ENCODE measurements at places on chromosomes 12 and 14. TPM values are rescaled to one million over a fixed set of nuclear protein-coding genes. Genes with fewer than 3 reads are reported as not detected.

DNA sequence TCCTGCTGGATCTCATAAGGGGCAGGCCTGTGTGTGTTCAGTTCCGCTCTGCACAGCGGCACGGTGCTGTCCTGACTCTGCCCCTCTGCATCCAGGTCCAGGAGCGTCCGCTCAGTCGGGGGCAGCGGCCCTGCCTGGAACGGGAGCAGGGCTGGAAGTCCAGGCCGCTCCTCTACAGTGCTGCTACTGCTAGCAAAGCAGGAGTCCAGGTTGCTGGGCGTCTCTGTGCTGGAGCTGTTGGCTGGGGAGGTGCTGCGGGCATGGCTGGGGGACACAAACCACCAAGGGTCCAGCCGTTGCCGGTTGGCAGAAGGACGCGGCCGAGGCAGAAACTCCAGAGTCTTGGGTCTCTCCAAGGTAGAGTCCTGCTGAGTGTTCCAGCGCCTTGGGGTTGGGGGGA is 78.9 kb downstream of the MAP3K9 start:
- DNase-seq: no peak
- no peak overlapping the region for H3K27ac ChIP-seq
- H3K4me1 ChIP-seq: no peaks in the 10 kb centered on the region
- H3K27me3 ChIP-seq: peaks cover 14% of the 10 kb centered on the region
- no peak overlapping the region for H3K4me3 ChIP-seq
- peaks cover 10% of the 10 kb centered on the region for H3K36me3 ChIP-seq

- 0 out of 2 replicates have a peak, but pooled peaks cover 14% of the 10 kb centered on the region for H3K36me3 ChIP-seq
- peaks cover under 1% of the 10 kb centered on the region for H3K27me3 ChIP-seq
- no peak for DNase-seq
- H3K27ac ChIP-seq: no peak overlapping the region
Observed at GRCh38 chr12:96395236-96395635, 5.0 kb downstream of the CDK17 start.

DNA sequence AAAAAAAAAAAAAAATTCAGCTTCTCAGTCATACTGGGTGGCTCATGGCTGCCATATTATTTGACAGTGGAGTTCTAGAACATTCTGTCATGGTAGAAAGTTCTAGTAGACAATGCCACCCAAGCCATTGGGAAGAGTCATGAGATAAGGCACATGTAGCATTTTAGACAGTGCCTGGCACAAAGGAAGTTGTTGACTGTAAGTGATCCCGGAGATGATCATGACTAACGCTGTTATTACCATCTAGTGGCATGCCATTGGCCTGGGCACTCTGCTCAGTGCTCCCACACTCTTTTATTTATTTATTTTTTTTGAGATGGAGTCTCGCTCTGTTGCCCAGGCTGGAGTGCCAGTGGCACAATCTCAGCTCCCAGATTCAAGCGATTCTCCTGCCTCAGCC is 80.4 kb downstream of the FOXN4 start:
- no peaks in the 10 kb centered on the region for H3K36me3 ChIP-seq
- no peak overlapping the region for H3K27ac ChIP-seq
- H3K4me1 ChIP-seq: no peaks in the 10 kb centered on the region
- H3K27me3 ChIP-seq: peaks cover 2% of the 10 kb centered on the region
- H3K4me3 ChIP-seq: no peak overlapping the region

- H3K36me3 ChIP-seq: no peaks in the 10 kb centered on the region
- H3K4me3 ChIP-seq: no peak overlapping the region
- peaks cover 15% of the 10 kb centered on the region for H3K4me1 ChIP-seq
- H3K27ac ChIP-seq: no peak overlapping the region
- no peak for DNase-seq
Observed at GRCh38 chr12:9702255-9702654, 30.6 kb downstream of the CLECL1 start.

DNA sequence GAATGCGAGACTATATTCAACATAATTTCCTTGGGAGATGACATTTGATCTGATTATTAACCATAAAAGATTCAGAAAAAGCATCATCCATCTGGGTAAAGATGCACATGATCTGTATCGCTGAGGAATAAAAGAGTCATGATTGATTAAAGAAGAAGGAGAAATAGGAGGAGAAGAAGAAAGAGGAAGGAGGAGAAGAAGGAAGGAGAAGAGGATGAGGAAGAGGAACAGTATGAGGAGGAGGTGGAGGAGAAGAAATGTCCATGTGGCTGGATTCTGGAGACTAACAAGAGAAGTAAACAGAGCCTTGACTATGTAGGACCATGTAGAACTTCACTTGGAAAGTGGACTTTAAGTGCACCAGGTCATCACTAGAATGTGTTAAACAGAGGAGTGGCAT is 947.4 kb downstream of the LRFN5 start:
- 0 out of 2 replicates have a peak, but pooled peaks cover 4% of the 10 kb centered on the region for H3K36me3 ChIP-seq
- H3K4me3 ChIP-seq: no peak overlapping the region
- H3K27ac ChIP-seq: no peak overlapping the region
- peaks cover 2% of the 10 kb centered on the region for H3K27me3 ChIP-seq
- DNase-seq: no peak

GRCh38 chr12:76398106-76398505 is 49.9 kb upstream of the BBS10 start:
- no peak overlapping the region for H3K4me3 ChIP-seq
- no peaks in the 10 kb centered on the region for H3K36me3 ChIP-seq
- no peak overlapping the region for H3K27ac ChIP-seq
- H3K27me3 ChIP-seq: no peaks in the 10 kb centered on the region
- no peaks in the 10 kb centered on the region for H3K4me1 ChIP-seq
- no peak for DNase-seq

- no peak overlapping the region for H3K4me3 ChIP-seq
- H3K4me1 ChIP-seq: peaks cover 44% of the 10 kb centered on the region
- H3K27ac ChIP-seq: peak overlapping the region; percentile 82
- H3K27me3 ChIP-seq: no peaks in the 10 kb centered on the region
- H3K36me3 ChIP-seq: no peaks in the 10 kb centered on the region
Observed at GRCh38 chr12:89769483-89769818, 60.8 kb upstream of the ATP2B1 start.

DNA sequence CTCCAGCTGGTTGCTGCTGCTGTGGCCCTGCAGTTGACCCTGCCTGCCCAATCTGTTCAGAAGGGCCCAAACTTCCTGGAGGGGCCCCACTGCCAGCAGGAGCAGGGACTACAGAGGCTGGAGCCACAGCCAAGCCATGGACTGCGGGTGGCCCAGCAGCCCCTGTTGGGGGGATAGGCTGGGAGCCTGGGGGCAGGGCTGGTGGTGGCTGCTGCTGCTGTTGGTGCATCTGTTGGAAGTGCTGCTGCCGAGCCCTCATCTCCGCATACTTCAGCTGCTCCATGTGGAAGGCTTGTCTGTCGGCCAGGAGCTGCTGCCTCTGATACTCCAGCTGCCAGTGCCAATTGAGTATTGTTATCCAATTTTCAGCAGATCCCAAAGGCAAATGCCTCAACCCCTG is 7.2 kb downstream of the MYL6 start:
- peaks cover 38% of the 10 kb centered on the region for H3K27me3 ChIP-seq
- peaks cover 46% of the 10 kb centered on the region for H3K36me3 ChIP-seq
- H3K4me1 ChIP-seq: peaks cover 25% of the 10 kb centered on the region
- DNase-seq: no peak
- H3K4me3 ChIP-seq: no peak overlapping the region

DNA sequence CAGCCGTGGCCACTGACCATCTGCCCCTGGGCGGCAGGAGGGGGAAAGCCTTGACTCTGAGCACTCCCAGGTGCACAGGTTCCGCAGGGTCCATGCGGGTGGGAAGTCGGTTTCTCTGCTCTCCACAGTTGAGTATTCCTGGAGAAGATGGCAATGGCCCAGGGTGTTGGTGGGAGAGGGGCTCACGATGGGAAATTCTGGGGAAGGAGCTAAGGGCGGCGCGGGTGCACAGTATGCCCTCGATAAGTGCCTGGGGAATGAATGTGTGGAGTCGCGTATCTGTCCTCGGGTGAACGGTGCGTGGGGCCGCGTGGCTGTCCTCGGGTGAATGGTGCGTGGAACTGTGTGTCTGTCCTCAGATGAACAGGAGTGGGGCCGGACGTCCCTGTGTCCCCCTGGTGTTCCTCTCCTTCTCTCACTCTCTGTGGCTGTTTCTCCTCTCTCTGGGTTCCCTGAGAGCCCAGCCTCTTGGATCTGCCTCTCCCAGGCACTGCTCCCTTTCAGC is 38.0 kb downstream of the NOC4L start:
- no peaks in the 10 kb centered on the region for H3K36me3 ChIP-seq
- DNase-seq: no peak

DNA sequence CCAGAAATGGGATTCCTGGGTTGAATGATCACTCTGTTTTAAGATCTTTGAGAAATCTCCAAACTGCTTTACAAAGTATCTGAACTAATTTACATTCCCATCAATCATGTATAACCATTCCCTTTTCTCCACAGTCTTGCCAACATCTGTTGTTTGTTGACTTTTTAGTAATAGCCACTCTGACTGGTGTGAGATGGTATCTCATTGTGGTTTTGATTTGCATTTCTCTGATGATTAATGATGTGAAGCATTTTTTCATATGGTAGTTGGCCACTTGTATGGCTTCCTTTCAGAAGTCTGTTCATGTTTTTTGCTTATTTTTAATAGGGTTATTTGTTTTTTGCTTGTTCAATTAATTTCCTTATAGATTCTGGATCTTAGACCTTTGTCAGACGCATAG is 211.8 kb upstream of the AVPR1A start:
- peaks cover 3% of the 10 kb centered on the region for H3K27me3 ChIP-seq
- no peaks in the 10 kb centered on the region for H3K36me3 ChIP-seq
- peak; percentile 52 for DNase-seq
- H3K27ac ChIP-seq: no peak overlapping the region
- H3K4me3 ChIP-seq: no peak overlapping the region

DNA sequence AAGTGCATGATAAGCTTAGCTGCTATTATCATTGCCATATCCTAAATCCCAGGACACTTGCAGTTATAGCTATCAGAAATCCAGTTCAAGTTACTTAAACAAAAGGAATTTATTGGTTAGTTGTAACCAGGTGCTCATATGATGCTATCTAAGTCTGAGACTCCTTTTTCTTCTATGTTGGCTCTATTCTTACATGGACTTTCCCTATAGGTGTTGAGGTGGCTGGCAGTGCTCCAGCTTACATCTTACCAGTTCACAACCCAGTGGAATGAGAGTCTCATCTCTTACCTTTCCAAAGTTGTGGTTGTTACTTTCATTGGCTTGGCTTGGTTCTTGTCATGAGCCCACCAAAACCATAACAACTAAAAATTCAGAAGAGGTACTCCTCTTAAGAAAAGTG is 94.6 kb downstream of the DACT1 start:
- H3K4me1 ChIP-seq: peaks cover 65% of the 10 kb centered on the region
- H3K36me3 ChIP-seq: peaks cover 20% of the 10 kb centered on the region
- H3K4me3 ChIP-seq: peak overlapping the region; percentile 20

DNA sequence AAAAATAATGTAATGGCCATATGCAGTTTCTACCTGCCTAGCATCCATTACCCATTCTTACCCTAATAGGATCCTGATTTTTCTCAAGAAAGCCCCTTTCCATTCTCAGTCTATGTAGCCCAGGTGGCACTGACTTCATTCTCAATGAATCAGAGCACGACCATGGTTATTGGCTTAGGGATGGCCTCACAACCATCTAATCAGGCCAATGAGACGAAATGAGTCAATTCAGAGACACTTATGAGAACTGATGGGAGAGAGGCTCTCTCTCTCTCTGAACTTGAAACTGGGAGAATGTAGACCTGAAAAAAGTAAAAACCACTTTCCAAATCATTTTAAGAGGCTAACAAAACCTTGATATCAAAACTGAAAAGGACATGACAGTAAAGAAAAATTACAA is 45.3 kb upstream of the OXA1L start:
- H3K4me3 ChIP-seq: no peak overlapping the region
- H3K4me1 ChIP-seq: no peaks in the 10 kb centered on the region
- no peaks in the 10 kb centered on the region for H3K36me3 ChIP-seq

DNA sequence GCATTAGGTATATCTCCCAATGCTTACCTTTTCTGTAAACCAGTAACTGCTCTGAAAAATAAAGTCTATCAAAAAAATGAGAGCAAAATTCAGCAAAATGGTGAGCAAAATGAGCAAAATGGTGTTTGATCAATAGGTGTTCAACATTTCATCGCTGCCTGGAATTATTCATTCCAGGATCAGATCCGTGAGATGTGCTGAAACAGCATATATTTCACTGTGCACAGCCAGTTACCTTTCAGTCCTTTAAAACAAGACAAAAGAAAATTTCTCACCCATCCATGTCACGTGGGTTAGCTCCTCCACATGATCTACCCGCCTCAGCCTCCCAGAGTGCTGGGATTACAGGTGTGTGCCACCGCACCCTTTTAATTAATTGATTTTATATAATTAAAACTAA is 8.1 kb upstream of the FGF23 start:
- DNase-seq: no peak
- no peak overlapping the region for H3K4me3 ChIP-seq
- H3K4me1 ChIP-seq: no peaks in the 10 kb centered on the region
- H3K27ac ChIP-seq: no peak overlapping the region

DNA sequence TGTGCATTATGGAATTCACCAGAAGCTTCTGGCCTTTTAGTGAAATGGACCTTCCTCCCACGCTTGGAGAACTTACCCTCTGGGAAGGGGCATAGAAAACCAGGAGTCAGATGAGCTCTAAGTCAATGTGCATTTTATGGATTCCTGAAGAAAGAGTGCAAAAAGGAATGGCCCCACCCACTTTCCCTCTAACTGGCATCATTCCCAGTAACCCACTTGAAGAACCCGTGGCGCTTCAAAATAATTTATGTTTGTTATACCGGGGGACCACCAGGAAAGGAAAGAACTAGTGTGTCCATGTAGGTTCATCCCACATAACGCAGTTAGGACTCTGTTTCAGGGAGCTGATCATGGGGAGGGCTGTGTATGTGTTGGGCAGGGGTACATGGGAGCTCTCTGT is 1153.4 kb downstream of the TMEM121 start:
- no peaks in the 10 kb centered on the region for H3K36me3 ChIP-seq
- peaks cover 2% of the 10 kb centered on the region for H3K27me3 ChIP-seq
- no peak overlapping the region for H3K27ac ChIP-seq
- no peaks in the 10 kb centered on the region for H3K4me1 ChIP-seq

GRCh38 chr14:104094056-104094708 is 8.7 kb downstream of the ASPG start:
- no peak for DNase-seq
- H3K36me3 ChIP-seq: no peaks in the 10 kb centered on the region
- no peaks in the 10 kb centered on the region for H3K4me1 ChIP-seq
- peaks cover 2% of the 10 kb centered on the region for H3K27me3 ChIP-seq
- H3K27ac ChIP-seq: no peak overlapping the region

- H3K27ac ChIP-seq: no peak overlapping the region
- H3K4me1 ChIP-seq: no peaks in the 10 kb centered on the region
- DNase-seq: no peak
- no peaks in the 10 kb centered on the region for H3K27me3 ChIP-seq
Observed at GRCh38 chr12:131591136-131591535, 119.8 kb upstream of the SFSWAP start.

- no peaks in the 10 kb centered on the region for H3K4me1 ChIP-seq
- DNase-seq: no peak
- no peak overlapping the region for H3K4me3 ChIP-seq
- no peak overlapping the region for H3K27ac ChIP-seq
- no peaks in the 10 kb centered on the region for H3K27me3 ChIP-seq
Observed at GRCh38 chr14:62428429-62429203, 616.6 kb downstream of the KCNH5 start.

- H3K4me3 ChIP-seq: no peak overlapping the region
- no peaks in the 10 kb centered on the region for H3K4me1 ChIP-seq
- no peak for DNase-seq
Observed at GRCh38 chr14:25463480-25463879, 413.5 kb upstream of the STXBP6 start.

The OR6C4 gene
- total RNA-seq: not detected

The MDGA2 gene
- total RNA-seq: not detected

The SLC6A15 gene
- not detected for total RNA-seq

The KRT73 gene
- not detected for total RNA-seq

The INHBC gene
- not detected for total RNA-seq

The ADAMTS20 gene
- not detected for total RNA-seq

The STYK1 gene
- total RNA-seq: 1.1 TPM

The ALDH1L2 gene
- total RNA-seq: 48.1 TPM

The GLIPR1L2 gene
- 0.55 TPM for total RNA-seq

All from HFFc6 (cell line).